ENCODE measurements at places on chromosomes 13 and 19.

GRCh38 chr13:40215311-40215710 lies 451.1 kb downstream of the FOXO1 start:
- no peak for DNase-seq

GRCh38 chr19:2497186-2497585 lies 21.3 kb downstream of the GADD45B start:
- DNase-seq = no peak

- DNase-seq = no peak
Observed at GRCh38 chr13:110103534-110103933, 203.4 kb downstream of the COL4A1 start.

GRCh38 chr19:17479325-17479791 lies 9.0 kb downstream of the SLC27A1 start:
- DNase-seq = no peak

GRCh38 chr19:8231073-8231604 lies 22.0 kb downstream of the CERS4 start:
- no peak for DNase-seq

- DNase-seq = no peak
Observed at GRCh38 chr19:16334411-16334810, 9.8 kb downstream of the KLF2 start.

- no peak for DNase-seq
Observed at GRCh38 chr13:102881819-102882686, 36.2 kb downstream of the ERCC5 start.

GRCh38 chr13:44817131-44817671 lies 172.1 kb downstream of the NUFIP1 start:
- no peak for DNase-seq

DNA sequence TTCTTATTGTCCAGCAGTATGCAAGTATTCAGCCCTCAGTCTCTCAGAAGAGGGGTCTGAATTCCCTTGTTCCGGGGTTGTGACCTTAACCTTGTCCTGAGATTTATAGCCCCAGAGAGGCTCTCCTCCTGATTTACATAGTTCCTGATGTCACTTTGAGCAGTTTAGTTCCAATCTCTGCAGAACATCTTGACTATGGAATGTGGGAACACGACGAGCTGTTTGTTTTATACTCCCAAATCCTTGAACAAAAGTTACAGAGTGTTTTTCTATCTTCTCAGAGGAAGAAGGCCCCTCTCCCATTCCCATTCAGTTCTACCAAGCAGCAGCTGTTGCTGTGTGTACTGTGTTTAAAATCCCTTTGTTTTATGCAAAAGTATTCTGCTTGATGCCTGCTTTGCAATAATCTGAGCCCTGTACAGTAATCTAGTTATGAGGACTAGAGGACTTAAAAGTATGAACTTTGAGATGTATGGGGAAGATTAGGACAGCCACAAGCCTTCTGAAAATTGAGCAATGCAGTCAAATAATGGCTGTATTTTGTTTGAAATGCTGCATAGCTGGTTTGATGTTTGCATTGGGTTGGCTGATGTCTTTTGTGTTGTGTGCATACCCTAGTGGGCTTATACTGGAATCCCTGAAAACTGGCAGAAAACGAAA lies 74.7 kb downstream of the KL start:
- no peak for DNase-seq

DNA sequence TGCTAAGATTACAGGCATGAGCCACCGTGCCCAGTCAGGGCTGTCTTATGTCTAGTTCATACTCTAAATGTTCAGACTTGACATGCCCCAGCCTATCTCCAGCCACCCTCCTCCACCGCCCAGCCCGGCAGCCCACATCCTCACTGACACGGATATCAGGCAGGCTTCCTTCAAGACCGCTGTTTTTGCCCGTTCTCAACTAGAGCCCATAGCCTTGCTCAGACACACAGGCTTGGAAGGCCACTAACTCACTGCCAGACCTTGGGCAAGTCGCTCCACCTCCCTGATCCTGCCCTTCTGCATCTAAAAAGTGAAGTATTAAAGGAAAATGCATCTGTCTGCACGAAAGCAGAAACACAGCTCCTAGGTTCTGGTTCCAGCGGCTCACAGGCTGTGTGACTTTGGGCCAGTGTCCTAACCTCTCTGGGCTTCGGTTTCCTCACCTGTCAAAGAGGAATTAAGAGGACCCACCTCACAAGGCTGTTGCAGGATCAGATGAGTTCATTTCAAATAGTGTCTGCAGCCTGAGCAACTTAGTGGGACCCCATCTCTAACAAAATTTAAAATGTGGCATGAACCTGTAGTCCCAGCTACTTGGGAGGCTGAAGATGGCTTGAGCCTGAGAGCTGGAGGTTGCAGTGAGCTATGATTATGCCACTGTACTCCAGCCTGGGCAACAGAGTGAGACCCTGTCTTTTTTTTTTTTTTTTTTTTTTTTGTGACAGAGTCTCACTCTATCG lies 14.5 kb upstream of the CERS4 start:
- DNase-seq = no peak

DNA sequence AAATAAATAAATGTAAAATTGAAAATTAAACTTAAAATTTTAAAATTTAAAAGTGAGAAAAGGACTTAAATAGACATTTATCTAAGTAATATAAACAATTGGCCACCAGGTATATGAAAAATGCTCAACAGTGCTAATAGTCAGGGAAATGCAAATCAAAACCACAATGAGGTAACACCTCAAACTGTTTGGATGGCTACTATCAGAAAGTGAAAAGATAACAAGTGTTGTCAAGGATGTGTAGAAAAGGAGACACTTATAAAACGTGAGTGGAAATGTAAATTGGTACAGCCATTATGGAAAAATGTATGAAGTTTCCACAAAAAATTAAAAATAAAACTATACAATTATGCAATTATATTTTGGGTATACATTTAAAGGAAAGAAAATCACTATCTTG lies 752.2 kb downstream of the EFNB2 start:
- DNase-seq = no peak

DNA sequence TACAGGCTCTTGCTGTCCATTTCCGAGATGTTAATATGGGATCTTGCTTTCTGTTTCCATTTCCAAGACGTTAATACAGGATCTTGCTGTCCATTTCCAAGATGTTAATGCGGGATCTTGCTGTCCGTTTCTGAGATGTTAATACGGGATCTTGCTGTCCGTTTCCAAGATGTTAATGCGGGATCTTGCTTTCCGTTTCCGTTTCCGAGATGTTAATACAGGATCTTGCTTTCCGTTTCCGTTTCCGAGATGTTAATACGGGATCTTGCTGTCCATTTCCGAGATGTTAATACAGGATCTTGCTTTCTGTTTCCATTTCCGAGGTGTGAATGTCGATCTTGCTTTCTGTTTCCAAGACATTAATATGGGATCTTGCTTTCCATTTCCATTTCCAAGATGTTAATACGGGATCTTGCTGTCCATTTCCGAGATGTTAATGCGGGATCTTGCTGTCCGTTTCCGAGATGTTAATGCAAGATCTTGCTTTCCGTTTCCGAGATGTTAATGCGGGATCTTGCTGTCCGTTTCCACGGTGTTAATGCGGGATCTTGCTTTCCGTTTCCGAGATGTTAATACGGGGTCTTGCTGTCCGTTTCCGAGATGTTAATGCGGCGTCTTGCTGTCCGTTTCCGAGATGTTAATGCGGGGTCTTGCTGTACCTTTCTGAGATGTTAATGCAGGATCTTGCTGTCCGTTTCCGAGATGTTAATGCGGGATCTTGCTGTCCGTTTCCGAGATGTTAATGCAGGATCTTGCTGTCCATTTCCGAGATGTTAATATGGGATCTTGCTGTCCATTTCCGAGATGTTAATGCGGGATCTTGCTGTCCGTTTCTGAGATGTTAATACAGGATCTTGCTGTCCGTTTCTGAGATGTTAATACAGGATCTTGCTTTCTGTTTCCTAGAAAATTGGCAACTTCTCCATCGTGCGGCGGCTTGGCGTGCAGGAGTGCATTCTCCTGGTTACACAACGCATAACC lies 38.3 kb downstream of the PEX11G start:
- peak; percentile 29 for DNase-seq

GRCh38 chr19:5703819-5704818 lies 14.0 kb downstream of the RPL36 start:
- no peak for DNase-seq

DNA sequence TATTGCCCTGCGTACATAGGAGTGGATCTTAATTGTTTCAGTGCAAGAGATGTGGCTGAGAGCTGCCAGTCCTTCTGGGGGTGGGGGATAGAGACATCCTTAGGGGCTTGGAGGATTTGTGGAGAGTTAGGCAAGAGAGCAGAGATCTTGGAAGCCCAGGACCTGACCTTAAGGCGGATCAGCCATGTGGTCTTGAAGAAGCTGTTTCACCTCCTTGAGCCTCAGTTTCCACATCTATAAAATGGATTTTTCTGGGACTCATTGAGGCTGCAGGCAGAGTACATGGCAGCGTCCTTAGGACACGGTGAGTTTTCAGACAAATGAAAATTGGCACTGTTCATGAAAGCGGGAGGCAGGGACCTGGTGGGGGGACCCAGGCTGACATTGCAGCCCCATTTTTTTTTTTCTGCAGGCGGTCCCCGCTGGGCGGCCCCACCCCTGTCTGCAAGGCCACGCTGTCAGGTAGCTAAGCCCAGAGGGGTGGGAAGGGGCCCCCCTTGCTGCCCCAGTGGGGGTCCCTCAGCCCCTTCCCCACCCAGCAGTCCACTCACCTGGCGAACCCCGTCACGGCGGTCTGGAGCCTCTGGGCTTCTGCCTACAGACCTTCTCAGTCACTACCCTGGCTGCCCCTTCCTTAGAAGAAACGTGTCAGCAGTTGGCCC lies 30.0 kb downstream of the PDE4A start:
- DNase-seq = no peak

GRCh38 chr13:92175330-92175729 lies 776.9 kb downstream of the GPC5 start:
- DNase-seq = peak; percentile 59

DNA sequence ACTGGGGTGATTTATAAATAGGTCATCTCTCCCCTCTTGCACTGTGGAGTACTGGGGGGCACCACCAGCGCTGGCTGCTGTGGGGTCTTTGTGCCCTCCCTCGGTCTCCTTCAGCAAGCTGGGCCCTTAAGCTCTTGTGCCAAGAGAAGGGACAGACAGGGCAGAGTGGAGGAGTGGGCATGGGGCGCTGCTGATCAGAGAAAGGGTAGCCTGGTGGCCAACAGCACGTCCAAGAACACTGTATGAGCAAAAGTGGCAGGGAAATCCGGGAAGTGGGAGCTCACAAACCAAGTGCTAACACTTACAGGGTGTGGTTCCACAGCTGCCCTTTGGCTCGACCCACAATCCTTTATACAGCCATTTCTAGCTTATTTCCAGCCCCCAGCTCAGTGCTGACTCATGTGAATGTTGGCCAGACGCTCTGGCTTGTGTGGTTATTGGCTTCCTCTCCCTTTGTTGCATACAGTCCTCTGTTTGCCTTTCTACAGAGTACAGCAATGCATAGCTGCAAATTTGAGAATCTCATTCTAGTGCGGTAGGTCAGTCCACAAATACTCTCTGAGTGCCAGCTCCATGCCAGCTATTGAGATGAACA lies 298.8 kb downstream of the SHISA2 start:
- DNase-seq = peak; percentile 30

DNA sequence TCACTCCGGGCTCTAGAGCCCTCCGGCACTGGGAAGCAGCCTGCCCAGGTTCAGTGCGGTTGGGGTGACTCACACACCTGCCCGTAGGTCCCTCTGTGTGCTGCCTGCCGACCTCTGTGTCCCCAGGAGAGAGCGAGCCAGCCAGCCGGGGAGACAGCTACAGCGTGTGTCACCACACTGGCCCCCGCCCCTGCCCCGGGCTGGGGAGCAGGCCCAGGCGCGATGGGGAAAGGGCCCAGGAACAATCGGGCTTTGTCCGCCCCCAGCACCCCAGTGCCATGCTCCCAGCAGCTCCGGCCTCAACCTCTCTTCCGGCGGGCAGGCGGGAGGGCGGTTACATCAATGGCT lies at the start of gene KLK6:
KLK6 (minus strand) TSS at position 179 of the 348 bp plus-strand sequence. CDS start 1,487 bp downstream, outside the sequence.
- no peak for DNase-seq

DNA sequence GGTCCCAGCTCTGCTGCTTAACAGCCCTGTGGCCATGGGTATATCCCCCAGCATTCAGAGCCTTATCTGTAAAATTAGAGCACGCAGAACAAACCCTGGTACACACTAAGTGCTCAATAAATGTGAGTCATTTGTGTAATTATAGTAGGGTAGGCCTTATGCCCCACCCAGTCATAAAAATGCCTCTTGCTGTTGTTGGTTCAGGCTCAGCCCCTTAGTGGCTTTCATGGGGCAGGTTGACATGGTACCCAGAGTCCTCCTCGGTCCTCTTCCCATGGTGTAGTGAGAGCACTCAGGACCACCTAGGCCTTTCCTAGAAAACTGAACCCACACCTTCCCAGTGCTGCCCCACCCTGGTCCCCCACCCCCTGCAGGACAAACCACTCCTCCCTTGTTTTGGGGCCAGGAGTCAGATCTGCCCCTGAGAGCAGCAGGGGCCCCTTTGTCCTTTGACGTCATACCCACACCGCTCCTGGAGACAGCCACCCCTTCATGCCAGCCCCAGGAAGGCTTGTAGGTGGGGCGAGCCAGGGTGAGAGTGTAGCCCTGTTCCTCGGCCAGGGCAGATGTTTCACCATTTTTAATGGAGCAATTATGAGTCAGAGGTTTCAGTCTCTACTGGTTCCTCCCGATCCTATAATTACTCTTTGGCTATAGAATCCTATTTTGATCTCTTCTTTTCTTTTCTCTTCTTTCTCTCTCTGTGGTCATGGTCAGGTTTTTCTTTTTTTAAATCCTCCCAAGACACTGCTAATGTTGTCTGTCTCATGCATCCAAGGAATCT lies 36.8 kb downstream of the ACTN4 start:
- peak; percentile 98 for DNase-seq

- no peak for DNase-seq
Observed at GRCh38 chr19:12139269-12139668, 881 bp downstream of the ZNF20 start.

GRCh38 chr13:50156561-50157127 lies 141.4 kb downstream of the KCNRG start:
- DNase-seq = no peak

Measured in large intestine (tissue), 12 donors.